ENCODE measurements at places on chromosomes 11 and 22. TPM values are rescaled to one million over a fixed set of nuclear protein-coding genes. Genes with fewer than 3 reads are reported as not detected.

The MOGAT2 gene
- total RNA-seq = not detected

The SCGB1C1 gene
- not detected for total RNA-seq

DNA sequence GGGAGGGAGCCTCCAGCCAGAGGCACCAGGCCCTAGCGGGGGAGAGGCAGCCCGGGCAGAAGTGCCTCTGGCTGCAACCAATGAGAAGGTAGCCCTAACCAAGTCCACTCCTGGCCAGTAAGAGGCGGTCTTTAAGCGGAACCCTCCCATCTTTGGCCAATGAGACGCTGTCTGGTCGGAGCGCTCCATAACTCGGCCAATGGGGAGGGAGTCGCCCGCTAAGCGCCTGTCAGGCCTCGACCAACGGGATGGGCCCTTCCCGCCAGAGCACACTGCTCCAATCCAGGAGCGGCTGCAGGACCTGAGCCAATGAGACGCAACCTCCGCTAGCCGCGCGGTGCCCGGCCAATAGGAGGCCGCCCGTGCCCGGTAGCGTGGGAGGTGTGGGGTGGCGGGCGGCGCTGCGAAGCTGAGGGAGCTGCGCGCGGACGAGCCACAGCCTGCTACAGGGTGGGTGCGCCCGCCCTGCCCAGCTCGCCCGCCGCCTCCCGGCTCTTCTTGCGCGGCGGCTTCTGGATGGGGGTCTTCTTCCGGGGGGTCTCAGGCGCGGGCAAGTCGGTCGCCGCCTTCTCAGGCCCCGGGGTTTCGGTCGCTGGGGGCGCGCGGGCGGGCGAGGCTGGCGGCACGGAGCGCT, 12.6 kb downstream of the SCARF2 start:
- no peak overlapping the region for H3K27ac ChIP-seq
- H3K4me3 ChIP-seq = peak overlapping the region; percentile 51
- no peak for DNase-seq
- peaks cover 5% of the 10 kb centered on the region for H3K4me1 ChIP-seq
- H3K36me3 ChIP-seq = no peaks in the 10 kb centered on the region

The OR51F1 gene
- total RNA-seq = not detected

- H3K4me1 ChIP-seq = no peaks in the 10 kb centered on the region
- no peak overlapping the region for H3K4me3 ChIP-seq
- no peaks in the 10 kb centered on the region for H3K36me3 ChIP-seq
- H3K27me3 ChIP-seq = peaks cover 54% of the 10 kb centered on the region
These were observed 102.6 kb downstream of the TMPRSS5 start for GRCh38 chr11:113603277-113604059.

DNA sequence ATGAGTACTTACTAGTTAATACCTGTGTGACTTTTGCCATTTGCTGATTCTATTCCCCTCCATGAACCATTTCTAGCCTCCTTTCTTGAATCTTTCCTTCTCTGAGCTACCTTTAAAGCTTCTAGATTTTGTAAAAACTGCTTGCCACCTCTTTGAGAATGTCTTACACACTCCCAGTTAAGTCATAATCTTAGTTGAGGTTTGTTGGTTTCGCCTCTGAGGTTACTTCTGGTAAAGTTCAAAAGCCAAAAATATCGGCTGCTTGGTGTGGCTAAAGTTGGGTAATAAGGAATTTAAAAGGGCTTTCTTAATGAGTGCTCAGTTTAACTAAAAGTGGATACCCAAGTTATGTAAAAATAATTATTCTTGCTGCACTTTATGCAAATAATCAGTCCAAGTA, 10.4 kb upstream of the GLYAT start:
- no peak overlapping the region for H3K4me3 ChIP-seq
- no peak for DNase-seq
- H3K27me3 ChIP-seq = no peaks in the 10 kb centered on the region
- no peak overlapping the region for H3K27ac ChIP-seq
- peaks cover 4% of the 10 kb centered on the region for H3K36me3 ChIP-seq

The EHF gene
- total RNA-seq = not detected

All from activated T-cell treated with anti-CD3 and anti-CD28 coated beads, Interleukin-2, amount 50 U/mL, for 72 hours (primary cell).